ENCODE measurements at places on chromosomes 5 and 9.

DNA sequence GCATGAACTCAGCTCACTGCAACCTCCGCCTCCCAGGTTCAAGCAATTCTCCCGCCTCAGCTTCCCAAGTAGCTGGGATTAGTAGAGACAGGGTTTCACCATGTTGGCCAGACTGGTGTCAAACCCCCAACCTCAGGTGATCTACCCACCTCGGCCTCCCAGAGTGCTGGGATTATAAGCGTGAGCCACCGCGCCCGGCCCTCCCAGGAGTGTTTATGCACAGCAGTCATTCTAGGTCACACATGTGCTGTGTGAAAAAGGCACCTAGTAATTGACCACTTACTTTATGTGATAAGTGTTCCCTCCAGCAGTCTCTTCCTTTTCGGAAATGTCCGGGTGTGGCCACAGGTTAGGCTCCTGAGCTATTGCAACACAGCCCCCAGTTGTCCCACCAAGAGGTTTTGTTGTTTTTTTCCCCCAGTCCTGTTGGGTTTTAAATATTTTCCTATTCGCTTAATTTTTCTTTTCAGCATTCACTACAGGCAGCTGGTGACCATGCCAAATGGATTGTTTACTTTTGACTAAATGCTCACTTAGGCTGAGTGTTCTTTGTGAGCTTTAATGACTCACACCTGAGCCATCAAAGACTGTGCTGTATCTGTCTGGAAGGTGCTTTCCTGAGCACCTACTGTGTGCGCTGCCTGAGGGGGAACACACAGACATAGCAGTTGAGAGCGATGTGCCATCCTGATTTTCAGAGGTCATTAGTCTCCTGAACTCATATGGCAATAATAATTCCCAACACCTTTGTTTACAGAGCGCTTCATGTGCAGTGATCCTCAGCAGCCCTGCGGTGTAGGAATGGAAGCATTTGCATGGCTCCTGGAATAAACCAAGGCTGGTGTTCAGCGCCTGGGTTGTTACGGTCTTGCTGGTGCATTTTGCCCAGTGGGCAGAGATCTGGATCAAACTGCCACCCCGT, 94.3 kb downstream of the MVB12B start:
- DNase-seq, result no peak

- no peak for DNase-seq
Measured at GRCh38 chr5:120545007-120545406, 80.9 kb downstream of the PRR16 start.

- DNase-seq, result no peak
Measured at GRCh38 chr5:119631660-119632059, 2.3 kb downstream of the FAM170A start.

- no peak for DNase-seq
Measured at GRCh38 chr9:31608416-31608815, 776.0 kb upstream of the ACO1 start.

GRCh38 chr9:94139672-94140417, 55.6 kb downstream of the PTPDC1 start:
- DNase-seq, result no peak

DNA sequence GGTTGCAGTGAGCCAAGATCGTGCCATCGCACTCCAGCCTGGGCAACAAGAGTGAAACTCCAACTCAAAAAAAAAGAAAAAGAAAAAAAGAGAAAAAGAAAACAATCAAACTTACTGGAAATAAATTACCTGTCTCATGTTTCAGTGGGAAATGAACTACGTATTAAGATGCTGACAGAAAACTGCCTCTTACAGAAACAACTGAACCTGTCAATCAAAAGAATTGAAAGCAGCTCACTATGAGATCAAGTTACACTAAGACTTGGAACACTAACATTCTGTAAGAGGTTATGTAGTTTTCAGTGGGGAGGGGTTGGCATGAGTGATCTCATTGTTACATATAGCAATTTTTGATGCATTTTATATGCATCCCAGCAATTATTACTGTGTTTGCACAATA, 64.4 kb upstream of the SPATA31E1 start:
- no peak for DNase-seq

GRCh38 chr5:112656451-112656850, 81.2 kb upstream of the APC start:
- DNase-seq, result no peak

GRCh38 chr5:178545941-178546674, 44.1 kb downstream of the COL23A1 start:
- no peak for DNase-seq

DNA sequence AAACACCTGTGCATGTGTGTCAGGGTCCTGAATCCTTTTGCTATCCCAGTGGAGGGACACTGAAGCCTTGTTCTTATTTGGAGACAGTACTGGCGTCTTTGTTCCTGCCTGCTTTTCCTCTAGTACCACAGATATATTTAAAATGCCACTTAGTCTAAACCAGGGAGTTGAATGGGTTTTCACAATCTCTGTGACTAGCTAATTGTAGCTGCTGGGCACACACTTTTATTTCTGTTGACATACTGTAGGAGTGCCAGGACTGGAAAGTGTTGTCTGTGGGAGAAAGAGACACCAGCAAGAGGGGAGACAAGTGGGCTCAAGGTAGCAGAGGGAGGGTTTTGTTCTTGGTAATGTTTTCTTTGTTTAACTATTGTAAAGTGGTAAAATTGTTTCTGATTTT, 174.0 kb upstream of the SV2C start:
- no peak for DNase-seq

GRCh38 chr5:159945359-159945758, 29.1 kb downstream of the ADRA1B start:
- DNase-seq, result no peak

GRCh38 chr5:58979090-58979489, 396.2 kb downstream of the RAB3C start:
- no peak for DNase-seq

DNA sequence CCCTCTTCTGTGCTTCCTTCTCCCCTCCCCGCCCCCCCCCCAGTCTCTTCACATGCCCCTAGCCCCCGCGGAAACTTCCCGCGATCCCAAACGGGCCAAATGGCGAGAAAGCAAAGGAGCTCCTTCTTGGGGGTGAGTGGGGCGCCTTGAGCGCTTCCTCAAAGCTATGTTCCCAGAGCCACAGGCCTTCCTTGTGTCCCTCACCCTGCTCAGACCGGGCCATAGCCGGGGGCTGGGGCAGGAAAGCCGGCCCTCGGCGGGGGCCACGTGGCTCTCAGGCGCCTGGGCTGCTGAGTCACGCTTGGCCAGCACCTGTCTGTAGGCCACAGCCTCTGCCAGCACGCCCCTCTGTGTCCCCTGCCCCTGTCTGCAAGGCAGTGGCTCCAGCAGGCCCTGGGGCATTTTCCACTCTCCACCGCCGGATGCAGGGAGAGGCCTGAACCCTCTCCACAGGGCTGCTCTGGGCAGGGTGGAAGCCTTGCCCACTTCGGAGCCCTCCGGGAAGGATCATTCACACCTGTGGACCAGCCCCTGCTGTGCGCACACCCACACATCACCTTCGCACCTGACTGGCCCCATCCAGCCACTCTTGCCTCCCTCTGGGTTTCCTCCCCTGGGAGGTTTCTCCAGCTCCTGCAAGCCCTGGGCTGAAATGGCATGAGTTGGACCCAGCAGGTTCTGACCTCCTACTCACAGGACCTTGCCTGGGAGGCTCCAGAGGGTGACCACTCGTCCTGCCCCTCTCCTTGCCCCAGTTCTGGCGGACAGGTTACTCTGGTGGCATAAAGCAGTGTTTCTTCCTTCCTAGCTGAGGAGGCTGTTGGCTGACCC, 1.2 kb upstream of the SQSTM1 start:
- no peak for DNase-seq

- DNase-seq, result no peak
Measured at GRCh38 chr9:136520053-136520540, 25.8 kb downstream of the NOTCH1 start.

DNA sequence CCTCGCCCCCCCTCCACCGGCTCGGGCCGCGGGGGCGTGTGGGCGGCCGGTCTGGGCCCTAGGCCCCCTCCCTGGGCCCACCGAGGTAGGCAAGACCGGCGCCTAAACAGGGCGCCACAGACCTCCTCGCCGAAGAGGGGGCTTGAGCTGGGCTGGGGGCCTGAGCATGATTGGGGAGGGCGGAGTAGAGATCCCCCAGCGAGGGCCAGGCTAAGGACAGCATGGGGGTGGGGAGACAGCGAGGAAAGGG, 108.9 kb downstream of the PSD2 start:
- DNase-seq, result no peak

DNA sequence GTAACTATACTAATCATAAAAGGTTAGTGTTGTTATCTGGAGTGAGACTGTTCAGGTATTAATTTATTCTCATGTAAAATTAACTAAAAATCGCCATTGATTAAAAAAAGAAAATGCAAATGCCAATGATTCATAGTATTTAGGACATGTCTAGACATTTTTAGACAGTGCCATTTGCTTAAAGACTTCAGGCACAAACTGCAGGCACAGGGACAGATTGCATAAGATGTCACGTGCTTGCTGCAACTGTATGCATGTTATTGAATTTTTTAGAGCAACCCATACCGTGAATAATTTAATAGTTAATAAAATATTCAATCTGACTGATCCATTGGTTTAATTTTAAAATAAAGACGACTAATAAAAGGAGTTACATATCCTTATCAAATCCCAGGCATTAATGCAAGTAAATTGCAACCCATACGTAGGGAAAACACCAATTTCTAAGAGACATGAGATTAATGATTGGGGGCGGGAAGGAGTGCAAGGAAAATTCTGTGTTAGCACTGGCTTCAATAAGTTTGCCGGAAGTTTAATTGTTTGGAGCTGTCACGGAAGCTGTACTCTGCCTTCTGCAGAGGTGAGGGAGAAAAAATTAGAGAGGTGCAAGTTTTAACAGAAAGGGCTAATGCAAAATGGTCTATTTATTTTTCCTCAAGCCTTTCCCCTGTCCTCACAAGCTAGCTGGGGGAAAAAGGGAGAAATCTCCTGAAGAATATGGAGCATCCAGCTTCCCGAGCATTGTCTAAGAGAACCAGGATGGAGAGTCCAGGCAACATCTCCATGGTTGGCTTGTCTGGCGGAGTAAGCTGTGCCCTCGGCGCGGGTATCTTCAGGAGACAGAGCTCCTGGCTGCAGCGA, 2.9 kb downstream of the EDIL3 start:
- DNase-seq, result no peak

DNA sequence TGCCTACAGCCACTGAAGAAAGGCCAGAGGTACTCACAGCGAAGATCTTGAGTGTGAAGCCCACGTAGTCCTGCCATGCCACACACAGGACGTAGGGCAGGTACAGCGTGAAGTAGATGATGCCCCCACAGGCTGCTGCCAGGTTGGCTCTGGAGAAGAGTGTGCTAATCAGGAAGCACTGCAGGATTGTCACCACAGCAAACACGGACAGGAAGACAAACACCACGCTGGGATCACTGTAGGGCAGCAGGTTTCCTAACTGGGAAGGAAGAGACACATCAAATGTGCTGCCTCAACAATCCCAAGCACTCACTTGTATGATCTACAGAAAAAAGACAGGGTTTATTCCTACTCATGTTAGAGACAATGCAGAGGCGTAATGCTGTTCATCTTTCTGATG, 63.0 kb downstream of the NIPSNAP3B start:
- DNase-seq, result no peak

DNA sequence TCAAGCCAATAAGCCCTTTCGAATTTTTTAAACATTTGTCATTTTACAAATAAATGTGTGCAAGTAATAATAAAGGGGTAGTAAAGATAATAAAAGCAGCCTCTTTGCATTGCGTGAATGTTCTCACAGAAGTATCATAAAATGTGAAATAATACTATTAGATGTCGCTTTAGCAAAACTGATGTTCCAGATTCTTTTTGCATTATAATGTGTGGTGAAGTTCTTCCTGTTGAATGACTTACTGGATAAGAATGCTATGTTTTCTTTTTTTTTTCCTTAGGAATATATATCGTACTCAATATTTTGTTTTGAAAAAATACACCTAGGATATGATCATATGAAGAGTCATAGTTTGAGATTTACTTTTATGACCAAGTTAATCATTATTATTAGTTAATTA, 85.2 kb upstream of the CDH12 start:
- DNase-seq, result no peak

DNA sequence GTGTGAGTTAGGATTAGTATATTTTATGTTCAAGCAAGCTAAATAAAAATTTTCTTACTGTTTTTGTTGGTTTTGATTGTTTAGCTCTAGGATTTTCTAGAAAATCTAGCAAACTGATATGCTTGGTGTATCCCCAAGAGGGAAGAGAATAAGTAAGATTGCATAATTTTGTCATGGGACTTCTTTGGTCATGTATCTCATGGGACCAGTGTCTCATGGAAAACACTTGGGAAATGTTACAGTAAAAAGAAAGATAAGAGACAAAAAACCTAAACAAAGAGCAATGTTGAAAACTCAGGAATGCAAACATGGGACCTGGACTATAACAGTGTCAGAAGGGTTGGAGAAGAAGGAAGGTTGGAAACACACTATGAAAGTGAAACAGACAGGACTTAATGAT, 119.4 kb downstream of the TLR4 start:
- no peak for DNase-seq

Data from stimulated activated CD8-positive, alpha-beta memory T cell treated with anti-CD3 and anti-CD28 coated beads, Interleukin-15, amount 100 ng/mL, for 48 hours (primary cell).